ENCODE measurements at places on chromosomes 12 and 14.

- no peak for DNase-seq
These were observed 93.2 kb downstream of the DACT1 start for GRCh38 chr14:58730792-58731464.

- no peak for DNase-seq
These were observed 414.8 kb upstream of the LMO3 start for GRCh38 chr12:17020765-17021164.

DNA sequence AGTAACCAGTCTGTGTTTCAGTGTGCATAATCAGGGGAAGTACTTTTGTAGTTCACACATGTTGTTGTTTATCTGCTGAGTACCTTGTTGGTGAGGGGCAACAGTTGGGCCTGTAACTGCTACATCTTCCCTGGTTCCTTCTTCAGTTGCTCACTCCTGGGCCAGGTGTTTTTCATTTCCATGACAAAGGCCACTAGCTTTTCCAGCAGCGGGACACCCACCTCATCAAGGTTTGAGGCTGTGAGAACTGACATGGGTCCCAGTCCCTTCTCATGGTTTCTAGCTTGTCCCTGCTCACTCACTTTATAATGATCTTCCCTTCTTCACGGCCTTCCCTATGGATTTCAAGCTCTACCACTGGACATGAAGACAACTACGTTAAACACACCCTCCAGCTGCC, 1.5 kb upstream of the NOXRED1 start:
- no peak for DNase-seq

- no peak for DNase-seq
These were observed 187.4 kb upstream of the RASSF8 start for GRCh38 chr12:25771041-25771440.

DNA sequence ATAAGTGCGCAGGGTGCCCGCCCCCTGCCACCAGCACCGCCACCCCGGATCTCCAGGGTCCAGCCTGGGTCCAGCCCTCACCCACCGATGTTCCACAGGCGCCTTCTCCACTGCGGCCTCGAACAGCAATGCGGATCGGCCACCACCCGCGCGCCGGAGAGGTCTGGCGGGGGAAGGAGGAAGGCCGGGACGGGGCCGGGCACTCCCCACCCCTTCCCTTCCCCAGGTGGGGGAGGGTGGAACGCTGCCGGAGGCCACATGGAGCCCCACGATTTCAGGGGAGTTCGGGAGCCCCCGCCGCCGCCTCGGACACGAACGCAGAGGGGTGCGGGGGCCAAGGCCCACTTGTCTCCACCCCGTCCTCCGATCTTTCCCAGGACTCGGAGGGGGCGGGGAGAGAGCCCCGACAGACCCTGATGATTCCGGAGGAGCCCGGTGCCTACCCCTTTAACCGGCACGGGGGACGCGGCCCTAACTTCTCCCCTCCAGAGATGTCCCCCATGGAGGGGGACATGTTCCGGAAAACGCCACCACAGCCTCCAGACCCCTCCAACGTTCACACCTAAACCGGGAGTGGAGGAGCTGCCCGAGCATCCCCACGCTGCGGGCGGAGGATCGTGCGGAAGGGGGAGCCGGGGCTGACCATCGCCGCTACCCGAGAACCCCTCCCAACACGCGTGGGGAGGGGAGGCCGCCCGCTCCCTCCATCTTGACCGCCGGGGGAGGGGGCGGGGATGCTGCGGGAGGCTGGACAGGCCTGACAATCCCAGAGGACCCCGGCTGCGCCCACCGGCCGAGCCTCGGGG, 1.1 kb downstream of the ATXN2 start:
- DNase-seq = peak; percentile 23

DNA sequence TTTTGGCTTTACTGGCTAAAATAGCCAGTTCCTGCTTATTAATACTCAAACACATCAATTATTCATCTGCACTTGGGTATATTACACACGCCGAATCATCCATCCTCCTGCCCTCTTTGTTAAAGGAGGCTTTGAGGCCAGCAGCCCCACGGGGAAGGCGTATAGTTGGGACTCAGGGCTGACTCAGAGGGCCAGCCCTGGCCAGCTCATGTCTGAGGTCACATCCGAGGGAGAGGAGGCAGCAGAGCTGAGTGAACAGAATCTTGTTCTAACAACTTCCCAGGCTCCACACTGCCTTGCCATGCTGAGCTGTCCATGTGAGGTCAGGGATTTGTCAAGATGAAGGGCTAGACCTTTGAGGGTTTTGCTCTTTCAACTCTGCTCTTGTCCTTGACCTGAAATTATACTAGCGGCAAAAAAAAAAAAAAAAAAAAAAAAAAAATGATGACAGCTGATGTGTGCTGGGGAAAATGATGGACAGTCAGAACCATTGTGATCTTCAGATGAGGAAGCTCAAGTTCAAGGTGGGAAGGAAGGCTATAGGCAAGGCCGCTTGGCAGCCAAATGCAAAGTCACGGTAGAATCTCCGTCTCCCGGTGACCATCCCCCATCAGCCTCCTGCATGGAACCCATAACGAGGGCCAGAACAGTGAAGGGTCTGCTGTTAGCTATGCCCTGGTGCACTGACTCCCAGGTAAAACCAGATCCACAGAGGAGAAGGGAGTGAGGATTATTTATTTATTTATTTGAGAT, 12.5 kb upstream of the MARK3 start:
- DNase-seq = no peak

GRCh38 chr12:113390064-113391043, 13.3 kb downstream of the SDS start:
- no peak for DNase-seq

DNA sequence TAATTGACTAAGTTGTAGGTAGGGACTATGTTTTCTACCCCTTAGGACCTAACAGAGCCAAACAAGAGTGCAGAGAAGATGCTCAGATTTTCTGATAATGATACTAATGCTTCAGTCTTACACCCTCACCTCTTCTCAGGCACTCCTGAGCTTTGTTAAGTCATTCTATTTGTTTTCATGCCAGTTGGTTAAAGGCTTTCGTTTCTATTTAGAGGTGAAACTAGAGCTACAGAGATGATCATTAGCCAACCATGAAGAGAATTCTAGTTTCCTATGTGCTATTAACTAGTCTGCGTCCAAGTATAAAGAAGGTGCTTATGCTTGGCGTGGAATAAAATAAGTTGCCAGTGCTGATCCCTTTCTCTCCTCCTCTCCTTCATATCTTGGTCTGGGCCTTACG, 34.6 kb upstream of the PYGL start:
- no peak for DNase-seq

DNA sequence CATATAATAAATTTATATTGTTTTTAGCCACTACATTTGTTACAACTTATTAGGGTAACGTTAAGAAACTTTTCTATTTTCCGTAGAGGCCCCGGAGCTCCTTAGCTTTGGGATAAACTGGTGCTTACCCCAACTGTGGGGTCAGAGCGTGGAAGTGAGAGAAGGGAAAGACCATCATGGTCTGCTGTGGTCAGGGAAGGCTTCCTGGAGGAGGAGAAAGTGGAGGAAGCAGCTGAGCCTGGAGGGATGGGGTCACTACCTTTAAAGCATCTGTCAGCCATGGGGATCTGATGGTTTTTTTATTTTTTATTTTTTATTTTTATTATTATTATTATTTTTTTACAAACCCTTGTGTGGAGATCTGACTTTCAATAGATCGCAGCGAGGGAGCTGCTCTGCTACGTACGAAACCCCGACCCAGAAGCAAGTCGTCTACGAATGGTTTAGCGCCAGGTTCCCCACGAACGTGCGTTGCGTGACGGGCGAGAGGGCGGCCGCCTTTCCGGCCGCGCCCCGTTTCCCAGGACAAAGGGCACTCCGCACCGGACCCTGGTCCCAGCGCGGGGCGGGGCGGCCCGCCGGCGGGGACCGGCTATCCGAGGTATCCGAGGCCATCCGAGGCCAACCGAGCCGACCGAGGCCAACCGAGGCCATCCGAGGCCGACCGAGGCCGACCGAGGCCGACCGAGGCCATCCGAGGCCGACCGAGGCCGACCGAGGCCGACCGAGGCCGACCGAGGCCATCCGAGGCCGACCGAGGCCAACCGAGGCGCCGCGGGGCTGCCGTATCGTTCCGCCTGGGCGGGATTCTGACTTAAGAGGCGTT, 1101.2 kb upstream of the TMEM132C start:
- DNase-seq = peak; percentile 80

GRCh38 chr12:108612788-108613282, 15.0 kb upstream of the TMEM119 start:
- no peak for DNase-seq

GRCh38 chr12:112676507-112676906, 115.0 kb upstream of the RPH3A start:
- no peak for DNase-seq

GRCh38 chr12:121232977-121233627, 23.2 kb downstream of the P2RX4 start:
- DNase-seq = no peak

DNA sequence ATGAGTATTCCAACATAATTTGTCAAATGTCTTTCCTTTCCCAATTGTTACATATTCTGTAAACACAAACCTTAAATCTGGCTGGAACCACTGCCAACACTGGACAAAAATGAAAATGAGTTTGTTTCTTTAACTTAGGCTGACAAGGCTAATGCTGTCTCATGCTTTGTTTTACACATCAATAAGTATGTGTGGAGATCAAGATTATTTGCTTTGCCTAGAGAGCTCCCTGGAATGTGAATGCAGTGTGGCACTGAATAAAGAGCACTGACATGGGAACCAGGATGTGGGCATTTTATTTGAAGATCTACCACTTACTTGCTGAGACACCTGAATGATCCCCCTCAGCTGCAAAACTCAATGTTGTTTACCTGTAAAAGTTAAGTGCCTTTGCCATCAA, 61.7 kb downstream of the RALGAPA1 start:
- no peak for DNase-seq

- DNase-seq = no peak
These were observed 50.9 kb upstream of the PKP2 start for GRCh38 chr12:32947206-32948067.

GRCh38 chr12:131442337-131442918, 268.5 kb upstream of the SFSWAP start:
- DNase-seq = no peak

- DNase-seq = no peak
These were observed 95.2 kb upstream of the HMGA2 start for GRCh38 chr12:65728848-65729793.

GRCh38 chr12:62792236-62792870, 142.6 kb downstream of the PPM1H start:
- DNase-seq = no peak

GRCh38 chr14:47626151-47627035, 49.0 kb downstream of the MDGA2 start:
- no peak for DNase-seq

GRCh38 chr12:48827513-48828096, 9.3 kb downstream of the CACNB3 start:
- DNase-seq = no peak

DNA sequence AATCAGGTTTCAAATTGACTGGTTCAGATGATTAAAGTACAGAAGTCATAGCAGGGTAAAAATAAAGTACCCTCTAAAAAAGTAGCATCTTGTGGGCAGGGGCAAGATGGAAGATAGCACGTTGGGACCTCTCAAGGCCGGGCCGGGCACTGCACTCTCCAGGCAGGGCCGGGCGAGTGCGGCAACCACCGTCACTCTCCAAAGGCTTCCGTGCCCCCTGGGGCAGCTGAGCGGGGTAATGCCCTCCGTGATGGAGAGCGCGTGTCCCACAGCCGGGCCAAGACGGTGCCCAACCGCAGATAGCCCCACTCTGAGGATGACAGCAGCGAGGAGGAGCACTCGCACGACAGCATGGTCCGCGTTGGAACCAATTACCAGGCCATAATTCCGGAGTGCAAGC, 8.6 kb upstream of the PLXNC1 start:
- no peak for DNase-seq

- peak; percentile 76 for DNase-seq
These were observed 20.3 kb downstream of the RHOF start for GRCh38 chr12:121773011-121773777.

- no peak for DNase-seq
These were observed 7.3 kb downstream of the TMEM116 start for GRCh38 chr12:112005419-112006395.

- no peak for DNase-seq
These were observed 34.5 kb downstream of the RPH3A start for GRCh38 chr12:112826011-112826410.

DNA sequence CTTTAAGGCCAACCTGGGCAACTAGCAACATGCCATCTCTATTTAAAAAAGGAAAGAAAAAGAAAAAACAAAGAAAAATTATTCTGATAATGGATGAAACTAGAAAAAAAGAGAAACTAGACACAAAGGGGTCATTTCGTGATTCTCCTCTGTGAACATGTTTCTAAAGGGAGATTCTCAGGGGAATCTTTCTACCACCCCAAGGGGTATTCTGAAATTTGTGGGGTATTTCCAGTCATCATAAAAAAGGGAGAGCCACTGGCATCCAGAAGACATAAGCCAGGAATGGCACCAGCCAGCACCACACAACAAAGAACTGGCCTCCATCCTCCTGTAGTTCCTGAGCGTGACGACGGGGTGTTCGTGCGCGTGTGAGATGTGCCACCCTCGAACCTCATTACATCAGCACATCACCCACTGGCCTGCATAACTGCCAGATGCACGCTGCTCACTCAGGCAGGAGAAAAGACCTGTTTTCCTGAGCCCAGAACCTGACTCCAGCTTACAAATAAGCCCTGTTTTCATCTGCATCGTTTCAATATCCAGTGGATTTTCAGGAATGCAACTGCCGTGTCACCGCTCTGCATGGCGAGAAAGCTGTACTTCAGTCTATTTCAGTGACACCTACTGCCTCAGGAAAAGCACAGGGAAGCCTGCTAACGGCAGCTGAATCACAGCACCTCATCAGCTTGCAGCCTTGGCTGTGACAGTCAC, 23.9 kb downstream of the STX2 start:
- no peak for DNase-seq

- DNase-seq = no peak
These were observed 258.0 kb upstream of the PLEKHG7 start for GRCh38 chr12:92444763-92445162.

GRCh38 chr12:133234971-133235370, 706 bp downstream of the ANHX start:
- DNase-seq = no peak

GRCh38 chr12:130788515-130788914, 50.5 kb downstream of the STX2 start:
- no peak for DNase-seq

GRCh38 chr12:131434208-131435125, 276.4 kb upstream of the SFSWAP start:
- no peak for DNase-seq

GRCh38 chr14:81571437-81571836, 37.8 kb upstream of the SEL1L start:
- DNase-seq = no peak

GRCh38 chr12:67705394-67706370, 57.1 kb downstream of the DYRK2 start:
- no peak for DNase-seq

DNA sequence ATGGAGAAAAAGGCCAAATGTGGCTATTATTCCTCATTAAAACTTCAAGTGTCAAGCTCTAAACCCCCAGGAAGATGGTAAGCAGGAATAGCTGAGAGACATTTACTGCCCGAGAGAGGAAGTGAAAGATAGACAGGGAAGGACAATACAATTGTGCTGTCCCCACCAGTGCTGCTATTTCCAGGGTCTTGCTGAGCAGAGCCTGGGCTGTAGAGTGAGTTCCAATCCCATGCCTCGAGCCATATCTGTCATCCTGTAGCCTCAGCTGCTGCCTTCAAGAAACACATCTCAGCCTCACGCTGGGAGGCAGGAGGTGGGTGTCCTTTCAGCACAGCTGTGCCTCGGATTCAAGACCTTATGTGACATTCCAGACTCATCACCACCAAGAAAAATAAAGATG, 114.0 kb downstream of the RPAP3 start:
- no peak for DNase-seq
